Amniotic stem cell (primary cell): ENCODE measurements at places on chromosomes 11 and 22.

DNA sequence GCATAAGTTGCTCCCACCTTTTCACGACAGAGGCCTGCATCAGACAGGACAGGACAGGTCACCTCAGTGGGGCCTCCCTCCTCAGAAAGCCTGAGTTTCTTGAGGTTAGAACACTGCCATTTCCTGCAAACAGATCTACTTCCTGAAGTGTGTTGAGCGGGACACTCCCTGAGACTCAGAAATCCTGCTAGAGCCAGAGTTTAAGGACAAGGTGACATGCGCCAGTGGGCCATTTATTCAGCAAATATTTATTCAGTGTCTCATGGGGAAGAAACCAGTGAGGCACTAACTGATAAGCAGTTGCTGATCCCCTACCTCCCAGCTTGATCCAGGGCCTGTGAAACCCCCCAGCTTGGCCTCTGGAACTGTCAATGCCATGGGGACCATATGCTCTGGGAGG lies 454.6 kb downstream of the SOX6 start:
- no peak for DNase-seq

- no peak for DNase-seq
These were observed 117.0 kb downstream of the SLC1A2 start for GRCh38 chr11:35302398-35302797.

DNA sequence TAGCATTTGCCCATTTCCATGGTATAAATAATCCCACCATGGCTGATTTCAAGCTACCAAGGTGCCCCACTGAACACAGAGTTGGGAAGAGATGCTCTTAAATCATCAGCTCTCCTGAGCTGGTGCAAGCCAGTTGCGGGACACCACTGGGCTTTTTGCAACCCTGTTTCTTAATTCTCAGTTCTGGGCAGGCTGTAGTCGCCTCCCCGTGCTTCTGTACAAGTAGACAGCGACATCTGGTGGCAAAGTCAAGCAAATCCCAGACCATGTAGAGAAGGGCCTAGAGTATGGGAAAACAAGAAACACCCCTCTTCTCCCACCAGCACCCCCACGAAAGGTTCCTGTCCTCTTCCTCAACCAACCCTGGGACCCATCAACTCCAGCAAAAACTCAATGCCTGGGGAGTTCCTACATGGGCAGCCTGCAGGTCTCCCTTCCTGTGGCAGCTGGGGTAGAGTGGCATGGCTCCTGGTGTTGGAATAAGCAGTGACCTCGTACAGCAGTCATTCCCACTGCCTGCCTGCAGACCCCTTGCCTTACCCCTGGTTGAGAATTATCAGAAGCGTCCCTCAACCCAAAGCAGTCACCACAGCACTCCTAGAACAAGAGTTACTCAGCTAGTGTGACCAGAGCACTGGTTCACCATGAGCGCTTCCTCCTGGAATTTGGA lies 68.4 kb downstream of the IGLL5 start:
- DNase-seq, result no peak

GRCh38 chr11:96465512-96465911 lies 75.7 kb downstream of the JRKL start:
- DNase-seq, result no peak

GRCh38 chr22:17477391-17477833 lies 85.9 kb upstream of the SLC25A18 start:
- DNase-seq, result no peak

GRCh38 chr11:12090761-12091258 lies 19.6 kb upstream of the MICAL2 start:
- no peak for DNase-seq

DNA sequence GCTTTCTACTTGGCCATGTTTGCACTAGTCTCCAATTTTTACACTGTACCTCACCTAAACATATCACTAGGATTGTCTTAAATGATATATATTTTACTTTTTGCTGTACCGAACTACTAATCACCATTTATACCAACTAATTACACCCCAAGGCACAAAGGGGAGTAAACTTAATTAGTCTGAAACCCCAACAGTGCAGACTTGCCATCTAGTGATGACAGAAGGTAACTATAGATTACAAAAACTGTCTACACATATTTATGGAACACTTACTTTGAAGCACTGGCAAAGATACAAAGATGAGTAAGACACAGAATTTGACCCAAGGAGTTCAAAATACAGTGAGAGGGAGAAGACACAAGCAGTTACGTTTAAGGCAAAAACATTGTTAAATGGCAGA lies 139.7 kb downstream of the CNTN5 start:
- DNase-seq, result no peak

- DNase-seq, result no peak
These were observed 48.4 kb downstream of the KCNJ4 start for GRCh38 chr22:38406617-38407016.

DNA sequence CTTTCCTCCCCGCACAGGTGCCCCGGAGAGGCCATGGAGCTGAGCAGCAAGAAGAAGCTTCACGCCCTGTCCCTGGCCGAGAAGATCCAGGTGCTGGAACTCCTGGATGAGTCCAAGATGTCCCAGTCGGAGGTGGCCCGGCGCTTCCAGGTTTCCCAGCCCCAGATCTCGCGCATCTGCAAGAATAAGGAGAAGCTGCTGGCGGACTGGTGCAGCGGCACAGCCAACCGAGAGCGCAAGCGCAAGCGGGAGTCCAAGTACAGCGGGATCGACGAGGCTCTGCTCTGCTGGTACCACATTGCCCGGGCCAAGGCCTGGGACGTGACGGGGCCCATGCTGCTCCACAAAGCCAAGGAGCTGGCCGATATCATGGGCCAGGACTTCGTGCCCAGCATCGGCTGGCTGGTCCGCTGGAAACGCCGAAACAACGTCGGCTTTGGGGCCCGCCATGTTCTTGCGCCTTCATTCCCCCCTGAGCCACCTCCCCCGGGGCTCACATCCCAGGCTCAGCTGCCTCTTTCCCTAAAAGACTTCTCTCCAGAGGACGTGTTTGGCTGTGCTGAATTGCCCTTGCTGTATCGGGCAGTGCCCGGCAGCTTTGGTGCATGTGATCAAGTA lies 1.3 kb downstream of the TIGD3 start:
- DNase-seq, result no peak

- DNase-seq, result no peak
These were observed 34.9 kb downstream of the WBP2NL start for GRCh38 chr22:42033263-42034181.

- no peak for DNase-seq
These were observed 2.1 kb upstream of the IFT27 start for GRCh38 chr22:36778020-36778419.

DNA sequence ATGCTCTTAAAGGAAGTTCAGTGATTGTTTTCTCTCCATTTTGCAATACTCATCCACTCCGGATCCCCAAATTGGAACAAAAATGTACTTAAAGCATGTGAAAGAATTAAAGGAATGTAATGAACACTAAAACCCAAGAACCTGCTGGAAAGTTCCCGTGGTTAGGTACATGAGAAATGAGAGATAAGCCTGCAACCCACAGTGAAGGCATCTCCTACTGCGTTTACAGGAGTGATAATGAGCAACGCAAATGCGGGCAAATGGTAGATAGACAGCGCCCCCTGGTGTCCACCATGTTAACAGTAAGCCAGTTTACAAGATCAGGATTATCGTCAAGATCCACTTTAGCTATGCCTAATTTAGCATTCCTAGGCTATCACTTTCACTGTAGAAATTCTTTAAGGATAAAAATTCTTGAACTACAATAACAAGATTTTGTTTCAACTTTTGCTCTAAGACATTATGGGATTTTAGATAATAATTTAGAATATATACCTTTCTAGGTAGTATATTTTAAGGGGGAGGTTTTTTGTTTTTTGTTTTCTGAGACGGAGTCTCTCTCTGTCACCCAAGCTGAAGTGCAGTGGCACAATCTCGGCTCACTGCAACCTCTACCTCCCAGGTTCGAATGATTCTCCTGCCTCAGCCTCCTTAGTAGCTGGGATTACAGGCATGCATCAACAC lies 29.9 kb downstream of the ALG9 start:
- DNase-seq, result peak; percentile 66

GRCh38 chr22:44275631-44275995 lies 37.1 kb downstream of the SHISAL1 start:
- no peak for DNase-seq

DNA sequence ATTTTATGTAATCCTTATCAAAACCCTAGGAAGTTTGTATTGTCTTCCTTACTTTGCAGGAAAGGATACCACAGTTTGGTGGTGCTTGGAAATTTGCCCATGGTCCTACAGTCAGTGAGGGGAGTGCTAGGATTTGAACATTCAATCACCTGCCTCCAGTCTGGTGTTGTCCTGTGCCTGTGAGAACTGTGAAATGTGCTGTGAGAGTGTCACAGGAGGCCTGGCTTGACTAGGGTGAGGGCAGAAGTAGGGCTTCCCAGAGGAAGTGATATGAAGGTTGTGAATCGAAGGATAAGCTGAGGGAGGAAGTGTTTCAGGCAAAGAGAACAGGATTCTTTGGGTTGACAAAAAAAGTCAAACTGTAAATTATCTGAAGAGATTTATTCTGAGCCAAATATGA lies 424.4 kb downstream of the TMEM135 start:
- DNase-seq, result no peak

DNA sequence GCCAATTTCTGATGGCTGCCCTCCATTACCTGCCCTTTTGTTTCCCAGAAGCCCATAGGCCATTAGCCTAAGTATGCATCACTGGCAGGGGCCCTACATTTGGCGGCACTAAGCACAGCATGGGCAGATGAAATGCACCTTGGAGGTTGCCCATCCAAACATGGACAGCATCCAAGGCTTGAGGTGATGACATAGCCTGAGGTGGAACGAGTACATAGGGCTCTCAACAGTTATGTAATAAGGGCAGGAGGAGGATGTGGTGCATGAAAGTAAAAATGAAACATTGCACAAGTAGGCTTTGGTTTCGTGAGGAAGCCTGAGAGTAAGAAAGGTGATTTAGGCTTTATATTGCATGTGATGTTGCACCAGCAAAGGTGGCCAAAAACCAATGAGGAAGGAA lies 148.1 kb downstream of the FAM76B start:
- no peak for DNase-seq

DNA sequence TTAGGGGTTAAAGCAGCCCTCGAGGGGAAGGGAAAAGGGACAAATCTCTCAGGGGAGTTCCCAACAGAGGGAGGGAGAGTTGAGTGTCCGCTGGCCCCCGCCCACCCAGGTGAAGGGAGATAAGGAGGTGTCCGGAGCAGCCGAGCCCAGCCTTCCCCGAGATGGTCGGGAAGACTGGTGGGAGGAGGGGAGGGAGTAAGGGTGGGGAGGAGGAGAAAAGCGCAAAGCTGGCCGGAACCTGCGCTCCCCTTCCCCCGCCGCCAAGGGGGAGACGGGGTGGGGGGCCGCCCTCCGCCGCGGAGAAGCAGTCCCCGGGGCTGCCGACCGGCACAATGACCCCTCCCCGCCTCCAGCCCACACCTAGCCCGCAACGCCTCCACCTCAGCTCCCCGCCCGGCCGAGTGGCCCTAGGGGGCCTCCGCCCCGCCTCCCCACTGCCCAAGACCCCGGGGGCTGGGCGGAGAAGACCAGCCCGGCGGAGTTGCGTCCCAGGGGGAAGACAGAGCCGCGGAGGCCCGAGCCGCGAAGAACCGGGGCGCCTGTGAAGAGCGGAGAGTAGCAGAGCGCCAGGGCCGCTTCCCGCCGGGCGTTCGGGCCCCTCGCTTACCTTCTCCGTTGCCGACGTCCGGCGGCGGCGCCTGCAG lies 479 bp downstream of the RSF1 start:
- DNase-seq, result no peak

DNA sequence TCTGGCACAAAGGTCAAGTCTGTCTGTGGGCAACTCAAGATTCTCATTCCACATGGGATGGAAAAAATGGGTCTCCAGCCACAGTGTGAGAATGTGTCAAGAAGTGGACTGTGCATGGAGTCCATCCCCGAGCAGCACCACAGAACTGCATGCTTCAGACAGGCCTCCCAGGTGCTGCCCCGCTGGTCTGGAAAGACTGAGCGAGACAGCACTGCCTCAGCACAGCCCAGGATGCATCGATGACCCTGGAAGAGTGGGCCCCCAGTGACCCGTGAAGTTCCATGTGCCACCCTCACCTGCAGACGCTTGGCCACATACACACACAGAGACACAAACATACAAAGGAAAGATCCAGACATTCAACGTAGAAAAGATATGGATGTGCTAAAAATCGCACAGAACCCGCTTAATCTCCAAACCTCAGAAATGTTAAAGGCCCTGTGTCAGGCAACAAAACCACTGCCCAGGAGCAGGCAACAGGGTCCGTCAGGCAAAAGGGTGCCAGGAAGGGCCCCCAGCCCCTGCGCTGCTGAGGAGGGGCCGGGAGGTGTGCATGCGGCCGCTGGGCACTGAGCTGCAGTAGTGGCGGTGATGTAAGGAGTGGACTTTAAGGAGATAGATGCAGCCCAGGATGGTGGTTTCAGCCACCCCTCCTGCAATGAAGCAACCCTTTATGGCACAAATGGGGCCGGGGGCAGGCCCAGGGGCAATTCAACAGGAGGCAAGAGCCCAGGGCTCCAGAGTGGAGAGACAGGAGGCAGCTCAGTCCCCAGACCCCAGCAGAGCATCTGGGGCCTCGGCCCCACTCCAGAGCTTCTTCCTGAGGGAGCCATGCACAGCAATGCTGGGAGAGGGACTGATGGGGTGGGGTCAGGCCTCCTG lies 84.7 kb downstream of the DGCR2 start:
- DNase-seq, result no peak

GRCh38 chr11:115279813-115280761 lies 224.1 kb downstream of the CADM1 start:
- no peak for DNase-seq

- no peak for DNase-seq
These were observed at the start of gene ABCG4 for GRCh38 chr11:119149018-119149785. TSS of gene ABCG4 (plus strand) at chr11:119149052. CDS start at chr11:119149966, 914 bp downstream.

DNA sequence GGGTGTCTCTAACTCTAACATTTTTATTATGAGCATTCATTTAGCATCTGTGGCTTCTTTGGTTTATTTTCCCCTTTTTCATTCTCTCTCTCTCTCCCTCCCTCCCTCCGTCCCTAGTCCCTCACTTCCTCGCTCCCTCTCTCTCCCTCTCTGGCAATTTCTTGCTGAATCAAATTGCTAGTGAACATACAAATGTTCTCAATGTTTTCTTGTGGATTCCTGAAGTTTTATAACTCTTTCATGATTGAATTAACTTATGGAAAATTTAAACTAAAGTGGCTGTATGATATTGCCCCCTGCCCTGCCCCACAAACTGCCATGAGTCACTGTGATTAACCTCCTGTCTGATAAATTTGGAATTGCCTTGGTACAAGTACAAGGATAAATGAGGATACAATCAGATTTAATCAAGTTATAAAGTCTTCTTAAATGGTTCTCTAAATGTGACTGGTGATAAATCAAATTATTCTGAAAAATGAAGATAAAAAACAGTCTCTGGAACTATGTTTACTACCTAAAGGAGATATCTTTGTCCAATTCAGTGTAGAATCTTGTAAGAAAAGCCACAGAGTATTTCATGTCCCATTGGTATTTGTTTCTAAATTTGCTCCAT lies 143.0 kb upstream of the PDGFD start:
- no peak for DNase-seq

- DNase-seq, result no peak
These were observed 56.6 kb downstream of the BID start for GRCh38 chr22:17717708-17718107.

DNA sequence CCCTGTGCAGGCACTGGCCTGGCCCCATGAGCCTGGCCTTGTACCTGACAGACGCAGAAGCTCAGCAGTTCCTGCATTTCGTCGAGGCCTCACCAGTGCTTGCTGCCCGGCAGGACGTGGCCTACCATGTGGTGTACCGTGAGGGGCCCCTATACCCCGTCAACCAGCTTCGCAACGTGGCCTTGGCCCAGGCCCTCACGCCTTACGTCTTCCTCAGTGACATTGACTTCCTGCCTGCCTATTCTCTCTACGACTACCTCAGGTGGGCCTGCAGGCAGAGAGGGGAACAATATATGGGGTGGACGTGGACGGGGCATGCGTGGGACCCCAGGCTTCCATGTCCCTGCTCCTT lies 4.9 kb downstream of the LARGE2 start:
- no peak for DNase-seq

- DNase-seq, result no peak
These were observed 45.6 kb downstream of the GLYAT start for GRCh38 chr11:58685973-58686722.
